ENCODE measurements at places on chromosomes 13 and 19.

- DNase-seq: no peak
Observed at GRCh38 chr13:102190930-102191329, 210.9 kb downstream of the FGF14 start.

GRCh38 chr13:94242554-94242953, 236.9 kb downstream of the DCT start:
- no peak for DNase-seq

GRCh38 chr19:31938675-31939074, 406.7 kb upstream of the ZNF507 start:
- DNase-seq: no peak

DNA sequence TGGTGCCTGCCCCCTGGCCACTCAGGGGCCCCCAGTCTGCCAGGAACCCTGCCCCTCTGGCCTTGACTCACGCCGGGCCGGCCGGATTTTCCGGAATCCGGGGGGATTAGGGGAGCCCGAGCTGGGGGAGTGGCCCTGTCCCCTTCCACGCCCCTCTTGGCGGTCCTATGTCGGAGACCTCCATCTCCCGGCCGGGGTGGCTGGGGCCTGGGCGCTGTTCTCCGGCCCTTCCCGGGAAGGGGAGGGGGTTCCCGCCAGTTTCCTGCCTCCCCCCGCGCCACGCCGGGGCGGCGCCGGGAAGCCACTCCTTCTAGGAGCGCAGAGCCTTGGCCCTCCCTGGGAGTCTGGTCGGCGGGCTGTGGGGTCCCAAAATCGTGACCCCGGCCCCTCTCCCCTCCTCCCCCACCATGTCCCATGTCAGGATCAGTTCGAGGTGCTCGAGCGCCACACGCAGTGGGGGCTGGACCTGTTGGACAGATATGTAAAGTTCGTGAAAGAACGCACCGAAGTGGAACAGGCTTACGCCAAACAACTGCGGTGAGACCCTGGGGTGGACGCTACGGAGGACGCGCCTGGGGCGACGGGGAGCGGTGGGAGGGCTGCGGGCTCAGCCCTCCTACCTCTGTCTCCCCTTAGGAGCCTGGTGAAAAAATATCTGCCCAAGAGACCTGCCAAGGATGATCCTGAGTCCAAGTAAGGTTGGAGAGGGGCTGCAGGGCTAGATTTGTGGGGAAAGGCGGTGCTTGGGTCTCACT, 1.3 kb downstream of the TRIP10 start:
- DNase-seq: no peak

- DNase-seq: no peak
Observed at GRCh38 chr13:59651479-59651878, 512.2 kb downstream of the DIAPH3 start.

DNA sequence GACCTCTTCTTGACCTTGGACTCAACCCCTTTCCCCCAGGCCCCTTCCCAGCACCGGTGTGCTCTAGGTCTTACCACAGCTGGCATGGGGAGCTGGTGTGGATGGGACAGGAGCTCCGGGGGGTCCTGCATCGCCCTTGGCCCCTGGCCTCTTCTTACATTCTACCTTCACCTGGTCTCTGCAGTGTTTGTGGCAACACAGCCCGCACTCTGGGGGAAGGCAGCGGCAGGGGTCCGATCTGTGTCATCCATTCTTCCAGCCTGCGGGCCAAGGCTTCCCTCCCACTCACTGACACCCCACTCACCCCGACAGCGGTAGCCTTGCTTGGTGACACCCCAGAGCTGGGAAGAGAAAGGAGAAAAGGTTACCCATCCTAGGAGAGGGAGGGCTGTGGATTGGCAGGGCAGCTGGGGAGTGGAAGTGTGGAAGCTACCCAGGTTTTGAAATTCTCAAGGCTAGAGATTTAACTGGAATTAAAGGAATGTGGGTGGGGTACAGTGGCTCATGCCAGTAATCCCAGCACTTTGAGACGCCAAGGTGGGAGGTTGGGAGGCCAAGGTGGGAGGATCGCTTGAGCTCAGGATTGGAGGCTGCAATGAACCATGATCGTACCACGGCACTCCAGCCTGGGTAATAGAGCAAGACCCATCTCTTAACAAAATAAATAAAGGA, 8.3 kb downstream of the FAM98C start:
- no peak for DNase-seq

DNA sequence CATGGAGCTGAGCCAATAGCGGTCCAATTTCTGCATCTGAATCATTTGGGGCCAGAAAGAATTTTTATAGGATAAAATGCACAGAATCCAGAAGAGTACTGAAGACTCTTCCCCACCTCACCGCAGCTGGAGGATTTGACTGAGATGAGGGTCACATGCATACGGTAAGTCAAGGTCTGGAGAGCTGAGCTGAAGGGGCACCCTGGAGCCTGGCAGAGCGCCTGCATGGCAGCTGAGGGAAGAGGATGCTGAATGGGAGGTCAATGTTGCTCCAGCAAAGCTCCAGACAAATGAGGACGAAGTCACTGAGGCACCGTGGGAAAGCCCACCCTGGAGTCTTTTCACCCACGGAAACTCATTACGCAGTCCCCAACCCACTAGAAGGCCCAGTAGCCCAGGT, 43.4 kb upstream of the ATP12A start:
- DNase-seq: no peak

GRCh38 chr19:14614099-14614412, 31.2 kb downstream of the CLEC17A start:
- no peak for DNase-seq

DNA sequence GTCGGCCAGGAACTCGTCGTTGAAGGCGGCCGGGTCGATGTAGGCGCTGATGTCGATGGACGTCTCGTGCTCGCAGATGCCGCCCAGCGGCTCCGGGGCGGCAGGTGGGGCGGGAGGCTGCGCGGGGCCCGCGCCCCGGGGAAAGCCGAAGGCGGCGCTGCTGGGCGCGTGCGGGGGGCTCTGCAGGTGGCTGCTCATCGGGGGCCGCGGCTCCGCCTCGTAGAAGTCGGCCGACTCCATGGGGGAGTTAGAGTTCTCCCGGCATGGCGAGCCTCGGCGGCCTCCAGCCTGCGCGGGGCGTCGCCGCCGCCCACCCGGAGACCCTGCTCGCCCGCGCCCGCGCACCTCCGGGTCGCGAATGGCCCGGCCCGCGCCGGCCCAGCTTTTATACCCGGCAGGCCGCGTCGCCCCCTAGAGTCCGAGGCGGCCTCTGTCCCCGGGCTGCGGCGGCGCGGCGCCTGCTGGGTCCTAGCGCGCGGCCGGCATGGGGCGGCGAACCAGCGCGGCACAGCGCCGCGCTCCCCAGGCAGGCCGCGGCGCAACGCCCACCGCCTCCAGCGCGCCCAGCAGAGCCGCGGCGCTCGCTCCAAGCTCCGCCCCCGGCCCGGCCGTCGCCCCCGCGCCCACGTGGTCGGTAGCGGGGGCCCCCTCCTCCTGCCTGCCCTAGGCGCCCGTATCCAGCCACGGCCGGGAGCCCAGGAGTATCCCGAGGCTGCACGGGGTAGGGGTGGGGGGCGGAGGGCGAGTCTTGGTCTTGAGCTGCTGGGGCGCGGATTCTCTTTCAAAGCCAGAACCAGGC, at the start of gene CEBPA:
CEBPA (minus strand) TSS at position 360 of the 799 bp plus-strand sequence; CDS start at position 240, 120 bp downstream.
- DNase-seq: peak; percentile 77

- DNase-seq: no peak
Observed at GRCh38 chr19:32563761-32564160, 17.2 kb upstream of the PDCD5 start.

DNA sequence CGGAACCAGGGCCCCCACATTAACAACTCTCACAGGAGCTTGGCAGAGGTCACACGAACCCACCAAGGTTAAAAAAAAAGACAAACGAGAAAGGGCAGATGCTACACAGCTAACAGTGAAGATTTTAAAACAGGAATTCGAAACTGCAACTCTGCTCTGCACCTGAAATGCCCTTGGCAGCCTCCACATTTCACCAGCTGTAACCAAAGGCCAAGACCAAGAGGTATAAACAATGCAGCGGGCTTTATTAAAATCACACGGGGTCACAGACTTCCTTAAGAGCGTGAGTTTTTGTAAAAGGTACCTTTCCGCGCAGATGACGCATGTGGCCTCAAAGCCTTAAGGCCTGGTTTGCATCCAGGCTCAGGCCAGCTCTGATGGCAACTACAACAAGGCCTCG, 88.2 kb downstream of the STK24 start:
- DNase-seq: no peak

DNA sequence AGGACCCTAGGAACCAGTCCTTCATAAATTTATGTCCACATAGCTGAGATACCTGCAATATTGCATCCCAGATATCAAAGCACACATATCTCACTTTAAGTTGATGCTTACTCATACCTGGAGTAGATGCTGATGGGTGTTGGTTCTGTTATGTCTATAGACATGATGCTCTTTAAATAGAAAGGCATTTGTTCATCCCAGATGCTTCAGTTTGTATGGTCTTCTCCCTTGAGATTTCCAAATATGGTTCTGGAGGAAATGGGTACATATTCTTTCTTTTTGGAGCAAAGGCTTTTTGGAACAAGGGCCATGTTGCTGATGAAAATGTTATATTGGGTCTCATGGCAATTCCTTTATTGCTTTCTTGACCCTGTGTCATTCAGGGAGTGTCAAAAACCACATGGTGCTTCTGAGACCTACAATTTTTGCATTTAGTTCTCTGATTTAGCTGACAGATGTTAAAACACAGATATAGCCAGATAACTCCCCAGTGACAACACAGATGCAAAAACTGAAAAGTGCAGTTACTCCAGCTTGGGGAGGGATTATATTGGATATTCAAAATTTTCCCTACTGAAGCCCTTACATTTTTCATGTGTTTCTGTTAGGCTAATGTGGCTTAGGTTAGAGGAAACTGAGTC, 211.4 kb downstream of the KCNRG start:
- DNase-seq: no peak

DNA sequence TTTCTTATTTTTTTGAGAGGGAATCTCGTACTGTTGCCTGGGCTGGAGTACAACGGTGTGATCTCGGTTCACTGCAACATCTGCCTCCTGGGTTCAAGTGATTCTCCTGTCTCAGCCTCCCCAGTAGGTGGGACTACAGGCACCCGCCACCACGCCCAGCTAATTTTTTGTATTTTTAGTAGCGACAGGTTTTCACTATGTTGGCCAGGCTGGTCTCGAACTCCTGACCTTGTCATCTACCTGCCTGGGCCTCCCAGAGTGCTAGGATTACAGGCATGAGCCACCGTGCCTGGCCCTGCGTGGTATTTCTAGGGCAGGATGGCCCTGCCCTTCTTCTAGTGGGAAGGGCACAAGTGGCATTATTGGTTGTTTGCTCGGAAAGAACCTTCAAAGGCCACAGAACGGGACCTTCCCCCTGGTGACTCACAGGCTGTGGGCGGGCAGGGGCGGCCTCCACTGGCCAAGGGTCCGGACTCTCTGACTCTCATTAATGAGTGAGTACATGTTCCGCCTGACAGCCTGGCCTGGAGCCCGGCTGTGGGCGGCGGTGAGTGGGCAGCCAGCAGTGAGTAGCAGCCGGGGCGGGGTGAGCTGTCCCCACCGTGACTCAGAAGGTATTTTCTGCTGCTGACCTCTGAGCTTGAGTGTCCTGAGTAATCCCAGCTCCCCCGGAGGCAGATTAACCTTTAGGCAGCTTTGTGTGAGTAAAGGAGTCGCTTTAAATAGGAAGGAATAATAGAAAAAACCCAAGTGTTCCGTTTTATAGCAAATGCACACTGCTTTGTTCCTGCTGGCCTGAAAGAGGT, 5.1 kb downstream of the DOT1L start:
- DNase-seq: peak; percentile 97

GRCh38 chr19:45638930-45639729, at the start of gene EML2:
TSS of gene EML2 (minus strand) at chr19:45639397. CDS start at chr19:45639376, 21 bp downstream.
- no peak for DNase-seq

DNA sequence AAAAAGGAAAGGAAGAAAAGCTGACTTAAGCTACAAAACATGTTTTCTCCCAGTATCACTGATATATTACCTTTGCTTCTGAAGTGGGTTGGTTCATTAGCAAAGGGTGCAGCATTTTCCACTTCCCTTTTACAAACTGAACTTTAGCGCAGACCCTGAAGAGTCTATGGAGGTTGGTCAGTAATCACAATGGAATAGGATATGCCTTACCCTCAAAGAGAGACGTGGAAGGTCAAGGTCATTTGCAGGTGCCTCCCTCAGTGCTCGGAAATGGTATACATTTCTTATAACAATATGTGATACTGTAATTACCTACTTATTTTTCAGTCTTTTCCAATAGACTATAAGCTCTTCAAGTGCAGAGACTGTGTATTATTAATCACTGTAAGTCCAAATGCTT, 21.9 kb upstream of the MED4 start:
- no peak for DNase-seq

DNA sequence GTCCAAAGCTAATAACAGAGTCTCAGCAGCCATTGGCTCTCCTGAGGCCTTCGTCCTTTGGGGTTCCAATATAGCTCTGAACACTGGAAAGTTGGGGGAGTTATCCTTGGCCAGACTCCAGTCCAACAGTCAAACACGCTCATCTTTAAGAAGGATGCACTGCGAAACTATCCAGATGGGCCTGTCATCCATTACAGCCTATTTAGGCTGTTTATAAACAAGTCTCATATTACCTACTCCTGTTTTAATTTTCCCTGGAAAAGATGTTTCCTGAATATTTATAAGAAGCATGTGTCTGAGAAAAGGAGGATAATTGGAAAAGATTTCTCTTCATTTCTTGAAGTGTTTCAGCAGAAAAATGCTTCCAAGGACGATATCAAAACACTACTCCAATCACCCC, 170.7 kb downstream of the DCT start:
- DNase-seq: no peak

- DNase-seq: no peak
Observed at GRCh38 chr19:34186205-34186604, 13.9 kb downstream of the LSM14A start.

GRCh38 chr13:101837288-101837687, 384.8 kb downstream of the ITGBL1 start:
- DNase-seq: no peak

GRCh38 chr13:44474122-44474910, 100.7 kb downstream of the SERP2 start:
- peak; percentile 17 for DNase-seq

DNA sequence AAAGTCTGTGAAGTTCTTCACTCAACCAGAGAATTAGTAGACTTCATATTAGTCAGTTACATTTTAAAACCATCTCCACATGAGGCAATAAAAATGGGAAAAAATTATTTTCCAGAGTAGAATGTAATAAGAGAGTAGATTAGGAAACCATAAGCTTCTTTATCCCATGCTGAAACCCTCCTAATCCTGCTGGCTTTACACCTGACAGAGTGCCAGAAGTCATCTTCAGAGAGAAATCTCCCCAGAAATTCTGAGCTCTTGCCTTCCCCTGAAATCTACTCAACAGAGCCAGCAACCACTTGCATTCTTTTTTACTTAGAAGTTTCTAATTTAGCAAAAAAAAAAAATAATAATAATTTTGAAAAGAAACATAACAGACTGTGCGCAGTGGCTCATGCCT, 279.9 kb downstream of the NHLRC3 start:
- DNase-seq: no peak
